ENCODE measurements at places on chromosomes 1 and 21.

DNA sequence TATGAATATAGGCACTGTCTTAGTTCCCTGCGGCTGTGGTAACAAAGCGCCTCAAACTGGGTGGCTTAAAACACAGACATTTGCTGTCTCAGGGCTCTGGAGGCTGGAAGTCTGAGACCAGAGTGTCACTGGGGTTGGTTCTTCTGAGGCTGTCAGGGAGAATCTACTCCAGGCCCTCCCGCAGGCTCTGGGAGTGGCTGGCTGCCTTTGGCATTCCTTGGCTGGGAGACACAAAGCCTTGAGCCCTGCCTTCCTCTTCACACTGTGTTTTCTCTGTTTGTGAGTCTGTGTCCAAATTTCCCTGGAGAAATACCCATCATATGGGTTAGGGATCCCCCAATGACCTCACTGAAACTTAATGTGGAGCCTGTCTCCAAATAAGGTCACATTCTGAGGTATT lies 38.5 kb downstream of the B3GALT5 start:
- no peak for DNase-seq

DNA sequence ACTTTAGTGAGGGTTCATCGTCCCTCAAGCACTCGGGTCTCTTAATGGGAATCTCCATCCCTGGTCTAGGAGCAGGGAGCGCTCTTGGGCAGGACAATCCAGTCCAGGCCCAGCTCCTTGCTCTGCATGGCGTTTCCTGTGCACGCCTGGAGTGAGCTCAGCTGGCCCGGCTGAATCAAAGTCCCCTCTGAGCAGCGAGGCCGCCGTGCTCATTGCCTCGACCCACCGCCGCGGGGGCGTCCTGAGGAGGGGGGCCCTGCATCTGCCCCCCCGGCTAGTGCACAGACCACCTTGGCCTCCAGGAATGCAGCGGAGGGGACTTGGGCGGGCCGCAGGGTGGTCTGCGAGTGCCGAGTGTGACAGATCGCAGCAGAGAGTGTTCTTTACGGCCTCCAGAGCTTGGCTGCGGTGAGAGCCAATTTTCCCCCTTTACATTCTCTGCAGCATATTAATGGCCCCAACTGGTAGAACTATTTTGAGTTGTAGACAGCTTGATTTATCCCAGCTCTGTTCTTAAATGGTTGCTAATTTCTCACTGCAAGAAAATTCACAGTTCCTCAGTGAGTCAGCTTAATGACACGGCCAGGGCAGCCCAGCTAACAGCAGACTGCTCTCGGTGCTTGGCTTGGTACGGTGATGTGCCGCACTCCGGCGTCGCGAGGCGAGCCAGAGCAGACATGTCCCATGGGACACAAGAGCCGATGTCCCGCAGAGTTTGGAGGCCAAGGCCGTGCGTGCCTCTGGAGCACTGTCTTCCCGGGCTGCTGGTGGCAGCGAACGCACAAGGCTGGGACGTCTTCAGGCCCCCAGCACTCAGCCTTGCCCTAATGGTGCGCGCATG lies 39.8 kb downstream of the SNAP47 start:
- DNase-seq, result no peak

DNA sequence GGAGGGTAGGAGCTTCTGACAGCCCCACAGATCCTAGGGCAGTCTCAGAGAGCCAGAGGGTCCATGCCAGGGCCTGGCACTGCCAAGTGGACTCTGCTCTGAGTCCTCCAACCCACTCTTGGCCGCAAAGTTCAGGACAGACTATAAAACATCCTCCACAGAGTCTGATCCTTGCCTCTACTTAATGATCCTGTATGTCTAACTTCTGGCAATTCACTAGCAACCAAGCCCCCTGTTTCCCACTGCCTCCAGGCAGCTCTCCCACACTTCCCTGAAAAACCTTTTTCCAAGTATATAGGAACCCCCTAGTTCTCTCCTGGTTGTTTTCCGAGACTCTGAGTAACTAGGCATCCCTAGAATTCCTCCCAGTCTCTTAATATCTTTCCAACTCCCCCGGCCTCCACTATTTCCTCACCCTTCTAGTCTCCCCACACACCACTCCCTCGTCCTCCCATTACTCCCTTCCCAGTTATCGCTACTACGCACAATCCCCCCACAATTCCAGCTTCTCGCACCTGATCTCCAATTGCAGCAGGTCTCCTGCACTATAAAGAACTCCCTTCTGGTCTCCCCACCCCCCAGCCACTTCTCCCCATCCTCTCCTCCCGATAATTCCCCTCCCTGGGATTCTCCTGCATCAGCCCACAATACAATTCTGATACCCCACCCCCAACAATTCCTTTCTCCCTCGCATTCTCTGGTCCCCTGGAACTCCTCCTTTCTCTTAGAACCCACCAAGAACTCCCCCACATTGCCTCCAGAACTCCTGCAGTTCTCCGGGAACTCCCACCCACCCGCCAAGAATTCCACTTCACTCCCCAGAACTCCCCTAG lies 574 bp downstream of the IGSF9 start:
- no peak for DNase-seq

GRCh38 chr1:97128426-97128825 lies 406.8 kb downstream of the PTBP2 start:
- DNase-seq, result no peak

DNA sequence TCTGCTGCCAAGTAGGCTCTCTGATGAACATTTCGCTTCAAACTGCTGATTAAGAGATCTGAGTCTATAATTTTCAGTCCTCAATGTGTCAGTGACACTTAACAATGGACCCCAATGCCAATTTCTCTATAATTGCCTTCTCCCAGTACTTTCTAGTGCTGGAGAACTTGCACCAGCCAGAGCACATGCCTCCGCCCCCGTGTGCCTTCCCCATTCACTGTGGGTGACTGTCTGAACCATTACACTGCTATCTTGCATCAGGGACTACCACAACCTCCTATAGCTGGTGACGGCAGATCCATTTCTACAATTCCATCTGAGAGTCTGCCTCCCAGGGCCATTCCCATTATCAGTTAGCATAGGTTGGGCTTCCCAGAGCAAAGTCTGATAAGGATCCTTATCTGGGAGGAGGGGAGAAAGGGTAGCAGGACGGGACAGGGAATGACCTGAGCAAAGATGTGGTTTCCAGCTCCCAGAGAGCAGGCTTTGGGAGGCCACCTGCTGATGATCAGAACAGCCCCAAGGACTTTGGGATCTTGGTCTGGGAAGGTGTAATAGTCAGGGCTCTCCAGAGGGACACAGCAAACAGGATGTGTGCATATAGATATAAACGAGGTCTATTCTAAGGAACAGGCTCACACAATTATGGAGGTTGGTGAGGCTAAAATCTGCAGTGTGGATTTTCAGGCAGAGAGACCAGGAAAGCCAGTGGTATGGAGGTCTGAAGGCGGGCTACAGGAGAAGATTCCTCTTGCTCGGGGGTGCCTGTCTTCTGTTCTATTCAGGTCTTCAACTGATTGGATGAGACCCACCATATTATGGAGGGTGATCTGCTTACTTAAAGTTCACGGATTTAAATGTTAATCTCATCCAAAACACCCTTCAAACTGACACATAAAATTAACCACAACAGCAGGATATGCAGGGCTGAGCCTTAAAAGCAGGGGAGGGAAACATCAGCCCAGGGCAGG lies 238.2 kb downstream of the PTPRU start:
- DNase-seq, result no peak

- DNase-seq, result no peak
Measured at GRCh38 chr1:48007047-48007446, 9.9 kb upstream of the TRABD2B start.

DNA sequence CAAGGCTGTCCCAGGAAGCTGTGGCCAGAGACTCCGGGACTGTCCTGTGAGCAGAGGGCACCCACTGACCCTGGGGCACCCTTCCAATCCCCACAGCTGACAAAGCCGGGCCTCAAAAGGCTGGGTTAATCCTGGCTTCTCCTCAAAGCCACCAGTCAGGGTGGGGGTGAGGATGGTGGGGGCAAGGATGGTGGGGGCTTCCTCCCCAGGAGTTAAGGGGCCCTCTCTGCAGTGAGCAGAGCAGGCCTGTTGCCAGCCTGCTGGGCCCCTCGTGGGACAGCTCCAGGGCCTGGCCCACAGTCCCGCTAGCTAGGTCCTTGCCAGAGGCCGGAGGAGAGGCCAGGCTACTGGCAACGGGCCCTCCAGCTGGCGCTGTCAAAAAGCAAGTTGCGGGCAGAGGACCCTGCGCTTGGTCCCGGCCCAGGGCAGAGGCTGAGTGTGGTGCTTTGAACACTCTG lies 37.9 kb upstream of the CCDC27 start:
- no peak for DNase-seq

DNA sequence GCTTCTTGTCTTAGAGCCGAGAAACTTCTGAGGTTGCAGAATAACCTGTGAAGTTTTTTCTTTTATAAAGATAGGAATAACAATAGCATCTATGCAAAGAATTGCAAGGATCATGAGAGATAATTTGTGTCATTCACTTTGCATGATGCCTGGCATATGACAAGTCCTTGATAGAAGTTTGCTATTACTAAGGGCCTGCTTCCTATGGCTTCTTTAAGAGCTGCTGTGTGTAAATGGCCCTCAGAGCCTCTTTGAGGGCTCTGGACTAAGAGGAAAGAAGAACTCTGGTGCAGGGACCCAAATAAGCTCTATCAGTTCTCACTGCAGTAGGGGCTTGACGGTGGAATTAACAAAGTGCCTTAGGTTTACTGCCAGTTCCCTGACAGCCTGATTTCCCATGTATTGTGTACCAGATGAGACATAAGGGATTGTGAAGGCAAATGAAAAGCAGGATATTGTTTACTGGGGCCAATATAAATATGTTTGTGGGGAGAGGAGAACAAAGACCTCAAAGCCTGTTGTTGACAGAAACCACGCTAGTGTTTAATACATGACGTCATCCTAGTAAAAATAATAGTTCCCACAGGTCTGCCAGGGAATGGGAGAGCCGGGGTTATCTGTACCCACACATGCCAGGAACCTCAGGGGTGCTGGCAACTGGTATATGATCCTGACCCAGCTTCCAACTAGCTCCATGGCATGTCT lies 131.2 kb upstream of the UBE2U start:
- DNase-seq, result peak; percentile 44

DNA sequence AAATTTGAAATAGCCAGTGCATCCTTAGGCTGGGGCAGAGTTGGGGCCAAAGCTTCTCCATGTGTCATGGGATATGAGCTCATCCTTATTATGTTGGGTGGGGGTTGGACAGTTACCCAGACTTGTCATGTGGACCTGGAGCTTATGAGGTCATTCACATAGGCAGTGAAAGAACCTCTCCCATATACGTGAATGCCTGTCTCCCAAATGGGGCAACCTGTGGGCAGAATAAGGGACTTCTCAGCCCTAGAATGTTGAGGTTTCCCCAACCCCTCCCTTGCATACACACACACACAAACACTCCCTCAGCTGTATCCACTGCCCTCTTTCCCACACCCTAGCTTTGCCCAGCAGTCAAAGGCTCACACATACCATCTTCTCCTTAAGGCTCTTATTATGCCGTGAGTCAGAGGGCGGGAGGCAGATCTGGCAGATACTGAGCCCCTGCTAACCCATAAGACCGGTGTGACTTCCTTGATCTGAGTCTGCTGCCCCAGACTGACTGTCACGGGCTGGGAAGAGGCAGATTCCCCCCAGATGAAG lies 2.3 kb upstream of the IVL start:
- peak; percentile 97 for DNase-seq

DNA sequence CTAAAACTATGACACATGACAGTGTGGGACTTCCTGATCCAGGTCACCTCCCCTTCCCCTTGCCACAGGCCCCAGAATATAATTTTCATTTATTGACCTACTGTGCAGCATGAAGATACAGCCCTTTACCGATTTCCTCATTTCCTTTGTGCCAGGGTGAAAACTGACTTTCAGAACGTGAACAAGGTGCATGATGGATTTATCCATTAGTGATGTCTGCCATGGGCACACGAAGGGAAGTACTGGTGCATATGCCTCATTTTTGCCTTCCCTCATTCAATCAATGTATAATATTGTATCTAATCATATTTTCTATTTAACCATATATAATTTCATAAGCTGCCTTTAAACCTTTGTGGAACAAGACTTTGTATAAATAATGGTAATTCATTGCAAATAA lies 144.4 kb upstream of the WNT4 start:
- DNase-seq, result no peak

DNA sequence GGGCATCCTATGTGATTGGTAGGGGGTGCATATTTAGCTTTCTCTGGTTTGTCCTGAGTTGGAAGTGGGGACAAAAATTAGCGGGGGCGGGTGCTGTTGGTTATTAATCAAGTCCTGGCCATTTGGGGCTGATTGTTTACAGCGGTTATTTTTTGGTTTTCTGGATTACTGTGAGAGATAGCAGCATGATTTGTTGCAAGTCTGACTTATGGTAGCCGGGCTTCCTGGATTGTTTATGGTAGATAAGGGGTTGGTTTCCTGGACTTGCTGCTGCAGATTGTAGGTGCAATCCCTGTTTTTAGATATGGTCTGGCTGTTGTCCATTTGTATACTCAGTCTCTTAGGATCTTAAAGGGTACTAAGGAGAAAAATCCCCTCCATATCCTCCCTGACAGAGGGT lies 12.1 kb upstream of the PROK1 start:
- DNase-seq, result no peak

DNA sequence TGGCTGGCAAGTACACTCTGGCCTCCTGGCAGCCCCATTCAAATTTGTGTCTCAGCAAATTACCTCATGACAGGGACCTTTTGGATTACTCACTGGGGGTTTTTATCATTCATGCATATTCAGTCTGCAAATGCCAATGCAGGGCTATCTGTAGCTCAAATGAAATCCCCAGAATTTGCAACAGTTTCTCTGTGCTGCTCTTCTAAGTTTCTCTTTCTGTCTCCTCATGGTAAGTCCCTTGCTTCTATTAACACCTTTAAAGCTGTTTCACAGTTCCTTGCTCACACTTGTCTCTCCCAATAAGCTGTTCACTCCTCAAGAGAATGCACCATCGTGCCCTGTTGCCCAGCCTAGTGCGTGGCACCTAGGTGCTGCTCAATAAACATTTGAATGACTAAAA lies 3.3 kb upstream of the FAM78B start:
- DNase-seq, result no peak

DNA sequence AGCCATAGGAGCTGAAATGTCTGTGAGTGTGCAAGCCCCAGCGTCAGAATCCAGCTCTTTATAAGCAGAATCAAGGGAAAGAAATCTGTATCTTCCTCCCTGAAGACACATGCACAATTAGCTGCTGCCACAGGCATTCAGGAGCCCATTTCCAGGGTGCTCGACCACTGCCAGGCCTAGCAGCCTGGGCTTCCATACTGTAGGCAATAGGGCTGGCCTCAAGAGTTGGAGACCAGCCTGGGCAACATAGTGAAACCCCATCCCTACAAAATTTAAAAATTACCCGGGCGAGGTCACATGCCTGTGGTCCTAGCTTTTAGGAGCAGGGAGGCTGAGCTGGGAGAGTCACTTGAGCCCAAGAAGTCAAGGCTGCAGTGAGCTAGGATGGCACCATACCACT lies 41.0 kb downstream of the NEK2 start:
- DNase-seq, result no peak

GRCh38 chr1:12407050-12407961 lies 177.5 kb downstream of the VPS13D start:
- peak; percentile 45 for DNase-seq

- DNase-seq, result no peak
Measured at GRCh38 chr1:93732514-93732913, 50.9 kb upstream of the BCAR3 start.

DNA sequence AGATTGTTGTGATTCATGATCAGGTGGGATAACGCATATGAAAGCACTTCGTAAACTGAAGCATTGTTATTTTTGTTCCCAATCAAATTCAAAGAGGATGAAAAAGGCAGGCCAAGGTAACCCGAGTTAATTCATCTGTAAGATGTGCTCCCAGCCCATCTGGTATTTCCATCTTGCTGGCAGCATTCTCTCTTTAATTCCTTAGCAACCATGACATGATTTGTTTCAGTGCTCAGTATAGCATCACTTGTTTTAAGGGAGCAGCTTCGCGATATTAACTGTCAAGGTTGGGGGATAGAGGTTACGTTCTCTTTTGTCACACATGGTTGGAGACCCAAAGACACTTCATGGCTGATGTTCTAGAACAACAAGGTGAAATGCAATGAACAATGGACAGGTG lies 6.4 kb downstream of the TSPAN2 start:
- no peak for DNase-seq
